ENCODE measurements at places on chromosomes 4 and X. TPM values are rescaled to one million over a fixed set of nuclear protein-coding genes. Genes with fewer than 3 reads are reported as not detected.
A peak's percentile ranks its signal among the peaks of the same experiment; 100 is the strongest.

DNA sequence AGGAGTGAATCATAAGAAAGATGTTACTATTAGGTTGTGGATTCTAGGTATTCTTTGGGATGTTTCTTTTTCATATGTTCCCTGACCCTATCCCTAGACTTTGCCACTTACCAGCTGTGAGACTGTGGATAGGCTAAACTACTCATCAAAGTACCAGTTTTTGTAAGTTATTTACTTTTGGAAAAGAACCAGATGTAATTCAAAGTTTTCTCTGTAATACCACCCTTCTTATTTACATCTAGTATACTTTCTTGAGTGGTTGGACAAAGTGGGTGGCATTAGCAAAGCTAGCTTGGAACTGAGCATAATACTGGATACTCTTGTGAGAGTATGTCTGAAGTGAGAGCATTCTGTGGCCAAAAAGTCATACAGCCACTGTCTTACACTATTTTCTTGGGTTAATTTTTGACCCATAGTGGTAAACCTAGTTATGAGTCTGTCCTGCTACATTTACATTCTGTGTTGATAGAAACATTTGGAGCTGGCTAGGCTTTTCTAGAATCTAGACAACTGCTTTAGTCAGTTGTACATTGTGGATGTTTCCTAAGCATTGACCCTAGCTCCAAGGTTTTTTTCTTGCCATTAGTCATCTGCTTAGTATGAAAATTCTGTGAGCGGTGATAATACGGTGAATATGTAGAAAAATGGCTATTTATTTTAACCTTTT is 41.7 kb downstream of the KDM6A start:
- DNase-seq = no peak

JCHAIN gene
- 114 TPM for total RNA-seq

- DNase-seq = no peak
Observed at GRCh38 chr4:128234836-128235235, 52.8 kb downstream of the PGRMC2 start.

DNA sequence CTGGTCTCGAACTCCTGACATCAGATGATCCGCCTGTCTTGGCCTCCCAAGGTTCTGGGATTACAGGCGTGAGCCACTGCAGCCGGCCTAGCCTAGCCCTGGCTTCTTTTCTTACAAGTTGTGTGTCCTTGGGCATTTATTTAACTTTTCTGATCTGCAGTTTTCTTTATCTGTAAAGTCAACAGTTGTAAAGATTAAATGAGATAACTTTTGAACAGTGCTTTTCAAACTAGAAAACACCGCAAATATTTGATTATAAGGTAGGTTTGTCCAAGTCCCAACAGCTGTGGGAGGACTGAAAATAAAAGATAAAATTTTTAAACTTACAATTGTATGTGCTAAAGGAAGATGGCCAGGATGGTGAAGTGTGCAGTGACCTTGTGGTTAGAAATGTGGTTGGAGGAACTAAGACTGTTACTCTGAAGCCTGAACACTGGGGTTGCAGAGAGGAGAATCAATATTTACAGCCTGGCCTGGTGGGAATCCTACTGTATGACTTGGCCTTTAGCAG is 44.8 kb downstream of the GSX2 start:
- DNase-seq = no peak

NHSL2 gene
- total RNA-seq = 3.4 TPM

DNA sequence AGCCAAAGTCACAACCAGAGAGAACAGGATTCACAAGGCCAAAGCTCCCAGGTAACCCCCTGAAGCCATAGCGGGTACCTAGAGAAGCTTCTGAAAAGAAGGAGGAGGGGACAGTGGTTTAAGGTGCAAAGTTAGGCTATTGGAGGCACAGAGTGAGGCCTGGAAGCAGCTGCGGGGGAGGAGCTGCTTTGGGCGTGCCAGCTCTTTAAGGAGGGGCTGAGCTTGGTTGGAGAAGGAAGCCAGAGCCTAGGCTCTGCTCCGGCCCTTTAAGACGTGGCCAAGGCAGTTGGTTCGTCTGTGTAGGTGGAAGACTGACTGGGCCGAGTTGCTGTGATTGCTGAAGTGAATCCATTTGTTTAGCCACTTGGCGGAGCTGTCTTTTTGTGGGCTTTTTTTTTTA is 1.5 kb downstream of the KLF8 start:
- peak; percentile 59 for DNase-seq

MAGEA2B gene
- not detected for total RNA-seq

DNA sequence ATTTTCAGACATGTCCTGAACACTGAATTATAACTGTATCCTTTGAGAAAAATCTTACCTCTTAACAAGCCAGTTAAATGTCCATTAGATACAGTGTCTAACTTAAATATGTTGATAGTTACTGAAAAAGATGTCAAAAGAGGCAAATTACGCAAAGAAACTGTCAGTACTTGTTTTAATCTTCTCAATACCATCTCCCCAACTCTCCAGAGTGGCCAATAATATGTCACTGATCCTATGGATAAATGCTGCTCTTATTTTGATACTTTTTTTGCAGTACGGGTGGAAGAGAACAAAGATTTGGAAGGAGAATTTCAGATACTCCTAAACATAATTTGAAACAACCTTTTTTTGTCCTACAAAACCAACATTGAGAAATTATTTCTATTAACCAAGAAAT is 192.7 kb downstream of the CBR4 start:
- no peak for DNase-seq

C4orf51 gene
- not detected for total RNA-seq

DNA sequence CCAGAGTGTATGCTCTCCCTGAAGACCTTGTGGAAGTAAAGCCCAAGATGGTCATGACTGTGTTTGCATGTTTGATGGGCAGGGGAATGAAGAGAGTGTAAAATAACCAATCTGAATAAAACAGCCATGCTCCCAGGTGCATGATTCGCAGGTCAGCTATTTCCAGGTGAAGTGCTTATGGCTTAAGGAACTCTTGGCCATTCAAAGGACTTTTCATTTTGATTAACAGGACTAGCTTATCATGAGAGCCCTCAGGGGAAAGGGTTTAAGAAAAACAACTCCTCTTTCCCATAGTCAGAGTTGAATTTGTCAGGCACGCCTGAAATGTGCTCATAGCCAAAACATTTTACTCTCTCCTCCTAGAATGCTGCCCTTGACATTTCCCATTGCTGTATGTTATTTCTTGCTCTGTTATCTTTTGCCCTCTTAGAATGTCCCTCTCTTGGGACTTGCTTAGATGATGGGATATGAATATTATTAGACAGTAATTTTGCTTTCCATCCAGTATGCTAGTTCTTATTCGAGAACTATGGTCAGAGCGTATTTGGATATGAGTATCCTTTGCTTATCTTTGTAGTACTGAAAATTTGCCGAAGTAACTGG is 88.6 kb downstream of the PLS3 start:
- no peak for DNase-seq

DNA sequence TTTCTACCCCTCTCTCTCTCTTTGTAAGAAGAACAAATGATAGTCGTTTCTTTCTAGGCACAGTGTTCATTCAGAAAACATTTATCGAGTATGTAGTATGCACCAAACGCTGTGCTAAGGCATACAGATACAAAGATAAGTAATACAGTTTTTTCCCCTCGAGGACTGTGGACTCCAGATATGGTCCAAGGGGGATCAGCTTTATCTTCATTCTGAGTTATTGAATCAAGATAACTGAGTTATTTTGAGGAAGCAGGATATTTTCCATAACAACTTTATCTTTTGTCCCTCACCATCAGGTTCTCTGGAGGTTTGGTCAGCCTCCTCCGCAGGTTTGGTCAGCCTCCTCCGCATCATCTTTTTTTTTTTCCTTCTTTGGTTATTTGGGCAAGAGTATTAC is 15.0 kb downstream of the EREG start:
- DNase-seq = no peak

CDKL5 gene
- 4.2 TPM for total RNA-seq

GRCh38 chrX:34918091-34918736 is 24.4 kb upstream of the FAM47B start:
- DNase-seq = no peak

DNA sequence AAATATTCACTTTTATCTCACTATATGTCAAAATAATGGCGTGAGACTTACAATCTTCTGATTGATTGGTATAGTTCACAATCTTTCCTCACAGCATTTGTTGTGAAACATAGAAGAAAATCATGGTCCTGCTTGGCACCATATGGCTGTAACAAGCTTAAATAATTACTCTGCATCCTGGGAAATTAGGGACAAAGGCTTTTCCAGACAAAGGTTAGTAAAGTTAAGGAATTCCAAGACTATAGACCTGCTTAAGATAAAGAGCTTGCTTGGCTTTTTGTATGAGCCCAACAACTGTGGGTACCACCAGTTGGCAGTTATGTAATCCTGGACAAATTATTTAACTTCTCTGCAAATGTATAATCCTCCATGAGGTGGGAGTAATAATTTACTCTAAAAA is 3.4 kb upstream of the PCDH18 start:
- no peak for DNase-seq

DNA sequence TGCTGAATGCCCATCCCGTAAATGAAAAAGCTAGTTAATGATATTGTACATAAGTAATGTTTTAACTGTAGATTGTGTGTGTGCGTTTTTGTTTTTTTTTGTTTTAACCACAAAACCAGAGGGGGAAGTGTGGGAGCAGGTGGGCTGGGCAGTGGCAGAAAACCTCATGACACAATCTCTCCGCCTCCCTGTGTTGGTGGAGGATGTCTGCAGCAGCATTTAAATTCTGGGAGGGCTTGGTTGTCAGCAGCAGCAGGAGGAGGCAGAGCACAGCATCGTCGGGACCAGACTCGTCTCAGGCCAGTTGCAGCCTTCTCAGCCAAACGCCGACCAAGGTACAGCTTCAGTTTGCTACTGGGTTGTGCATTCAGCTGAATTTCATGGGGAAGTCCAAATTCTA is at the start of gene SPP1:
Gene SPP1 (plus strand): TSS at position 249 of the 400 bp plus-strand sequence. CDS start 1,182 bp downstream, outside the sequence.
- no peak for DNase-seq

HTT-AS gene
- not detected for total RNA-seq

LDOC1 gene
- 3.1 TPM for total RNA-seq

- DNase-seq = no peak
Observed at GRCh38 chr4:138614398-138615142, 372.4 kb upstream of the SLC7A11 start.

- DNase-seq = no peak
Observed at GRCh38 chr4:1266881-1267763, 18.2 kb upstream of the CTBP1 start.

GRCh38 chrX:17613979-17614588 is 123.2 kb upstream of the SCML1 start:
- no peak for DNase-seq

CSAG1 gene
- total RNA-seq = not detected

- DNase-seq = no peak
Observed at GRCh38 chr4:80446248-80446647, 110.7 kb downstream of the CFAP299 start.

CTAG1A gene
- total RNA-seq = not detected

GRCh38 chr4:186132577-186133242 is 28.2 kb downstream of the FAM149A start:
- no peak for DNase-seq

GRCh38 chr4:99655308-99656081 is 2.1 kb downstream of the C4orf54 start:
- DNase-seq = no peak

DNA sequence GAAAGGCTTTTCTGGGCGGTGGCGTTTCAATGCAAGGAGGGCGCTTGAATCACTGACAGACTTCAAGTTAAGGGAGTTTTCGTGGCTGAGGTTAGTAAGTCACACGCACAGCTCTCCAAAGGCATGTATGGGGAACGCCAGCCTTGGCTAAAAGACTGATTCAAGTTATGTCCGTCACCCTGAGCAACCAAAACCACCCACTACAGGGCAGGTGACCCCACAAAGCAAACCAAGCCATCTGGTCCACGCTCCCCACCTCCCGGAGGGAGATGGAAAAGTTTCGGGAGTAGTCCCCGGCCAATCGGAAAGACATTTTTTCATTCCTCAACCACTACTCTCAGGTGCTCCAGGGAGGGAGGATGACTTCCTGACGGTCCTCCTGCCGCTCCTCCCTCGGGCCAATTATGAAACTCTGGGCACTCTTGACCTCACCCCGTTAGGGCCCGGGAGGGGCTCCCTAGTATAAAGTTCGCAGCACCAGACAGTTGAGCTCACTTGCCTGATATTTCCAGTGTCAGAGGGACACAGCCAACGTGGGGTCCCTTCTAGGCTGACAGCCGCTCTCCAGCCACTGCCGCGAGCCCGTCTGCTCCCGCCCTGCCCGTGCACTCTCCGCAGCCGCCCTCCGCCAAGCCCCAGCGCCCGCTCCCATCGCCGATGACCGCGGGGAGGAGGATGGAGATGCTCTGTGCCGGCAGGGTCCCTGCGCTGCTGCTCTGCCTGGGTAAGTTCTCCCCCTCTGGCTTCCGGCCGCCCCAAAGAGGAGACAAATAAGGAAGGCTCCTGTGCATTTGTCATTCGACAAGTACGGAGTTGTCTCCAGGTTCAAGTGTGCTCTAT is at the start of gene EREG:
Gene EREG (plus strand): TSS at position 494 of the 840 bp plus-strand sequence. CDS start 164 bp downstream, at position 658.
- DNase-seq = peak; percentile 43

- DNase-seq = no peak
Observed at GRCh38 chrX:119541188-119541587, 24.0 kb downstream of the STEEP1 start.

DNA sequence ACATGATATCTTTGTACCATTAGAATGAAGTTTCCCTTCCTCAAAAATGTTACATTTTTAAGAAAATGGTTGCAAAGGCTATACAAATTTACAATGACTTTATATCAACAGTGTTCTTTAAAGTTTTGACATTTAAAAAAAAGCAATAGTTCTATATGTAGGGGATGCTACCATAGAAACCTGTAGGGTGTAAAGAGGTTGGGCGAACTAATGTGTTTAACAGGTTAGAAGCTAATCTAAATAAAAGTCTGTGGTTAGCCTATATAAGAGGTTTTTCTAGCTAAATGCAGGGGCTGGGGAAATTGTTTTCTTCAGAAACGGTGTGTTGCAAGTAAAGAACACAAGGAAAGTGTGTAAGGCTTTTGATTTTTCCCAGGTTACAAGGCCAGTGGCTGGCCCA is 73.3 kb downstream of the GBA3 start:
- DNase-seq = no peak

GRCh38 chrX:69156638-69157037 is 8.6 kb downstream of the PJA1 start:
- no peak for DNase-seq

GRCh38 chrX:148649145-148649795 is 148.9 kb downstream of the AFF2 start:
- DNase-seq = no peak

- no peak for DNase-seq
Observed at GRCh38 chr4:53450773-53451172, 73.3 kb downstream of the FIP1L1 start.

- no peak for DNase-seq
Observed at GRCh38 chrX:49139713-49140112, 16.2 kb upstream of the GPKOW start.

- no peak for DNase-seq
Observed at GRCh38 chr4:945274-946102, 13.2 kb downstream of the TMEM175 start.

- no peak for DNase-seq
Observed at GRCh38 chr4:180436361-180436760, 1806.8 kb upstream of the TENM3 start.

DNA sequence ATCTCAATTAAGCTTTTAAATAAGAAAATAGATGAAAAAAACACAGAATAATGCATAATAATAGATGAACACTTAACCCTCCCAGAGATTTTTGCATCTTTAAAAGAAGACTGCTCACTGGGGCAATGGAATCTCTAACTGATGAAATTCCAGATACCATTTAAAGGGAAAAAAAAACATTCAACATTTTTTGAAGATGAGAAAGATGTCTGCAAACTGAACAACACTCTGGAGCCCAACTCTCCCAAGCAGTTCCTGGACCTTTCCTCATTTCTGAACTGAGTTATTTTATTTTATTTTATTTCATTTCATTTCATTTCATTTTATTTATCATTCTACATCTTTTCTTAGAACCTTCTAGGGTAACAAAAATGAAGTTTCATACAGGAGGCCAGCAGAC is 90.7 kb downstream of the CORIN start:
- DNase-seq = no peak
